ENCODE measurements at places on chromosomes 4 and X.
A peak's percentile ranks its signal among the peaks of the same experiment; 100 is the strongest.

GRCh38 chrX:148470324-148470723, 30.1 kb upstream of the AFF2 start:
- no peak for DNase-seq

DNA sequence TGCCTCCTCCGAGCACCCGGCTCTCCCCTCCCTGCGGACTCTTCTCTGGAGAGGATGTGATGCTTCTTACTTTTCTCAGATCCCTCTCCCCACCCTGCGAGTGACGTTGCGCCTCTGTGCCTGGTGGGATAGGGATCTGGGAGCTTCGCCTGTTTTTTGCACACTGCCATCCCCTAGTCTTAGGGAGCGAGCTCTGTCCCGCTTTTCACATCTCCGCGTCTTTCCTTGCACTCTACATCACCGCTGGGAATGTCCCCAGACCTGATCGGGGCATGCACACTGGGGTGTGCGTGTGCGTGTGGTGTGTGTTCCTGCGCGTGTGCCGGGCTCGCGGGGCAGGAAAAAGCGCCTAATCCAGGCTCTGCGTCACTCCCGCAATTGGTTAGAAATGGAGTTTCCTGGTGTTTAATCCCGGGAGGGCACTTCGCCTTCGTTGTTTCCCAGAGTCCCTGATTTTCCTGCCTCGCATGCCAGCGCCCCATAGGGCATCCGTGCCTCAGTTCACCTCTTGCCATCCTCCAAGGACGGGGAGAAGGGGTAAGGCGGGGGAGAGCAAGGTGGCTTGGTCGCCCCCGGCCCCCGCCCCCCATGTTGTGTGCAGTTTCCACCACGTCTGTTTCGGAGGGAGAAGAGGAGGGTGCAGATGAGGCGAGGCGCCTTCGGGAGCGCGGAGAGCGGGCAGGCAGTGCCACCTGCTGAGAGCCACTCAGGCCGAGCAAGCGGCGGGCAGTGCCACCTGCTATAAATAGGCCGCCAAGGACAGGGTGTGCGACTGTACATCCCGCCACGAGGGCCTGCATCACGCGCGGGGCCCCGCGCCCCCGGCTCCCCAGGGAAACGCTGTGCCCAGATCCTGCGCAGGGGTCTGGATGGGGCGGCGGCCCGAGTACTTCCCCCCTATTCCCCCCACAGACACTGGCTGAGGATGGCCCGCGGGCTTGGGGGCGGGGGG, 759 bp upstream of the TBC1D1 start:
- DNase-seq: no peak

DNA sequence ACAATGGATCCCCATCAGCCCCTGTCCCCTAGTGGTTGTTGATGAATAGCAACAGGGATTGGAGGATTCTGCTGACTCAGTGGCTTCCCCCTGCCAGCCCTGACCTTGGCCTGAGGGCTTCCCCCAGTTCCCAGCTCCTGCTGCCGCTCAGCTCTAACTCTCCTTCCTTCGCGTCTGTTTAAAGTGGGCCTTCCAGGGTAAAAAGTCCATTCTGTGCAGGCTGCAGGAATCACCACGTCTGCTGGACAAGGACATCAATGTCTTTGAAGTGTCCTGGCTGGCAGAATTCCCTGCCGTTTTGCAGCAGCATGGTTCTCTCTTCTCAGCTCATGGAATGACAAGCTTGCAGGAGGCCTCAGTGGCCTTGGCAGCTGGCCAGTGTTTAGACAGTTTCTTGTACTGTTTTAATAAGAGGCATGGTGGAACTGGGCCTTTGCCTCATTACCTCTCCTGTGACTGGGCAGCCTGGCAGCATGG, 152.5 kb upstream of the STX18 start:
- no peak for DNase-seq

- DNase-seq: no peak
Observed at GRCh38 chr4:13325744-13326143, 158.4 kb downstream of the RAB28 start.

- DNase-seq: no peak
Observed at GRCh38 chrX:140504371-140505324, at the start of gene SOX3. Gene SOX3 (minus strand): TSS chrX:140505069. CDS start chrX:140505060, 9 bp downstream.

DNA sequence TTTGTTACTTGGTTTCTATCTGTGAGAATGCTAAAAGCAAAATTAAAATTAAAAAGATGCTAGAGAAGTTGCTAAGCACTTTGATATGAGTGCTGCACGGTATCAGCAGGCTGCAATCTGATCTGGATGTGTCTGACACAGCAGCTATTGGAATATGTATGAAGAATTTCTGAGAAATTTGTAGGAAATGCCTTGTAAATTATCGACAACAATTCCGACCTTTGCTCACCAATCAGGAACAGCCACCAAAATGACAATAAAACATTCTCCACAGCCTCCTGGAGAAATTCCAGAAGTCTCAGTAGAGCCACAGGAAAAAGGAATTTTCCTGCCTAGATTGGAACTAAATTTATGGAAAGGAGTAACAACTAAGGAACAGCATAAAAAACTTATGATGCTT, 82.5 kb downstream of the TIGD2 start:
- DNase-seq: no peak

- DNase-seq: no peak
Observed at GRCh38 chr4:73698217-73698616, 42.2 kb upstream of the CXCL8 start.

GRCh38 chrX:114581528-114582263, 2.2 kb upstream of the HTR2C start:
- no peak for DNase-seq

- DNase-seq: no peak
Observed at GRCh38 chr4:78876568-78877320, 62.5 kb downstream of the PAQR3 start.

- peak; percentile 1 for DNase-seq
Observed at GRCh38 chrX:76427560-76428242, at the start of gene MAGEE1. Gene MAGEE1 (plus strand): TSS chrX:76427710. CDS start chrX:76427931, 221 bp downstream.

- no peak for DNase-seq
Observed at GRCh38 chr4:102554992-102555391, 53.8 kb downstream of the NFKB1 start.

- peak; percentile 96 for DNase-seq
Observed at GRCh38 chr4:53586121-53586816, 5.0 kb downstream of the LNX1 start.

DNA sequence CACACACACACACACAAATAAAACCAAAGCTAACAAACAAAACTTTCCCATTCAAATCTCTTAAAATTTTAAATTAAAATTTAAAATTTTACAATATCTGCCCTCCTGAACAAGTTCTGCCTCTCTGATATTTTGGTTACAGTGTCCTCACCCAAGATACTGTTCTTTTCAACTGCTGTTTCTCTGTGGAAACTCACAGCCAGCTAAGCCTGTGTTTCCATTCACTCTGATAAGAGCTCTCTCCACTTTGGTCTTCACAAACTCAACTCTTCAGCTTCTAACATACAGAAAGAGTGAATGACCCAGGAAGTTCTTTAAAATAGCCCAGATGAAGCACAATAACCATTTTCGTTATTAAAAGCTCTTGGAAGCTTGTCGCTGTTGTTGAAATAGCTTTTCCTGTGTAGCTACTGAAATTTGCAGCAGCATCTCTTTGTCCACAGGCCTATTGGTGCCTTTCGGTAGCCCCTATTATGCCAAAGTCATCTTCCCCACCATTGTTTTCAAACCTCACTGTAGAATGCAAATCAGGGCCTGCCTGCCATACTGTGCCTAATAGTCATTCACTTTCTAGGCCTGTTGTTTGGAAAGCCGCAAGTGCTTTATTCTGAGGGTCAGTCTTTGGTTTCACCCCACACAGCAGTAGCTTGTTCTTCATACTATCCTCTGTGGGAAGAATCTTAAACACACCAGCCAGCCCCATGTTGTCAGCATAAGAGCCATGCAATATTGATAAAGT, 19.4 kb downstream of the INPP4B start:
- no peak for DNase-seq

GRCh38 chr4:89447543-89447942, 139.9 kb upstream of the GPRIN3 start:
- DNase-seq: no peak

DNA sequence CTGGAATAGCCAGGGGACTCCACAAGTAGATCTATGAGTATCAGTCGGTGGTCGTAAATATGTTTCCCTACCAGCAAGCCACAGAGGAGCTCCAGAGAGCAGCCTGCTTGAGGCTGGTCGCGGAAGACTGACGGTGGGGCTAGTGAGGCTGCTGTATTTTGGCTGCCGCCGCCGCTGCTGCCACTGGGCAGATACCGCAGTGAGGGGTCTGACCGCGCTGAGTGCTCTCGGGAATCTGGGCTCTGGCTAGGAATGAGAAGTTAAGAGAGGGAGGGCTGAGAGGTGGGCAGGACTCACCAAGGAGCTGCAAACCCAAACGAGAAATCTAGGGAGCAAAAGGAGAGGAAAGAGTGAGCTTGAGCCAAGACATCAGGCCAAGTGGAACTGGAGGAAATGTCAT, at the start of gene EXOC1L:
Gene EXOC1L (plus strand): TSS at position 157 of the 400 bp plus-strand sequence. CDS start 237 bp downstream, at position 394.
- no peak for DNase-seq

GRCh38 chr4:147960971-147961370, 229.1 kb downstream of the ARHGAP10 start:
- DNase-seq: no peak

GRCh38 chr4:120926358-120927025, 4.0 kb upstream of the PRDM5 start:
- no peak for DNase-seq

DNA sequence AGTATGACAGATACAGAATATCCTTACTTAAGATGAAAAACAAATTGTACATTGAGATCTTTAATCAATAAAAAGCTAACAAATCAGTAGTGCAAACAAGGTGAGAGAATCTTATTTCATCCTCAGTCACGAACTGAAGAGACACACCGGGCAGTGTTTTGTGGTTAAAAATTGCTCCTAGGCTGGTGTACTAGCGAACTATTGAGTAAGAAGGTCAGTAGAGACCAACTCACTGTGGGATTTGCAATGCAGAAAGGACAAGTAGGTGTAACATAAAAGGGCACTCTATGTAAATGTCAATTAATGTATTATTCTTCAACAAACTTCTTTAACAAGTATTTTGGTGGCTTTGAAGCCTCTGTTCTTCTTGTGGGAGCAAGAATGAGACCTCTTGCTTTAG, 260.2 kb upstream of the PPARGC1A start:
- DNase-seq: no peak

GRCh38 chrX:129825746-129826505, 17.8 kb downstream of the ZDHHC9 start:
- no peak for DNase-seq

- DNase-seq: no peak
Observed at GRCh38 chrX:119410027-119410819, 11.1 kb downstream of the SLC25A43 start.

DNA sequence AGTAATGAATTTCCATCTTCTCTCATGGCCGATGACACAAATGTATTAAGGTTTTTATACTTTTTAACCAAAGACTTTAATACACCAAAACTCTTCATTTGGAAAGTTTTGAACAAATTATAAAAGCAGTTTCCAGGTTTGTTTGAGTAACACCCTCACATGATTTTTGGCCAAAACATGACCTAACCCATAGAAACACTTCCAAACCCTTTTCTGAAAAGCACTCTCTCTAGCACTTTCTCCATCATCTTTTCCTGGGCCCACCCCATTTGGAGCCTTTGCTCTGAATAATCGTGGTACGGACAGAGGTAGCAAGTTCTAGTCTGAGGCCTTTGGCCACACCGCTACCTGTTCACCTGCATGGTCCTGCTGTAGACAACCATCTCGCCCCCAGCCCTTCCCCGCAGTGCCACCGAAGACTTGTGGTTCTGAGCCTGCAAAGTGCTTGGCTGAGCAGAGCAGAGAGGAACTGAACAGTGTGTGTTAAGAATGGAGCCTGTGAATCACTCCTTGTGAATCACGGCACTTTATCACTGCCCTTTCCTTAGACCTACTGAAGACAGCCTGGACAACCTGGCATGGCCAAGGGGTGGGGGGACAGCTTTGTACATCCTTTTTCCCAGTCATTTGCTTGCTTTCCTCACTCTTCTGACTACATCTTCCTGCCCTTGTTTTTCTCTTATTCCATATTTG, 181.8 kb downstream of the PTTG2 start:
- no peak for DNase-seq

DNA sequence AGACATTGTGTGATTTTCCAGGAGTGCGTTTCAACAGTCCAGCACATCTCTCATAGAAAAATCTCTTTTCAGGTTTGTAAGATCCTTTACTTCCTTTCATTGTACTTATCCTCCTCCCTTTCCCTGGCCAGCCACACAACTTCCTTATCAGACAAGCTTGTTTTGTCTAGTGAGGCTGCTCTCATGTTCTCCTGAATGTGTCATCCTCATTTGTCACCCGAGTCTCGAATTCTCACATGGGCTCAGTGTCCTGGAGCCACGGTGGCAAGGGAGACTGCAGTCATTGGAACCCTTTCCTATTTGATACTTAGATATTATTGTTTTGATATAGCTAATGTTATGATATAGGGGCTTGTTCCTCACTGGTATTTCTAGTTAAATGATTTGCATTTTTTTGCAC, 16.9 kb downstream of the SYNPO2 start:
- no peak for DNase-seq

DNA sequence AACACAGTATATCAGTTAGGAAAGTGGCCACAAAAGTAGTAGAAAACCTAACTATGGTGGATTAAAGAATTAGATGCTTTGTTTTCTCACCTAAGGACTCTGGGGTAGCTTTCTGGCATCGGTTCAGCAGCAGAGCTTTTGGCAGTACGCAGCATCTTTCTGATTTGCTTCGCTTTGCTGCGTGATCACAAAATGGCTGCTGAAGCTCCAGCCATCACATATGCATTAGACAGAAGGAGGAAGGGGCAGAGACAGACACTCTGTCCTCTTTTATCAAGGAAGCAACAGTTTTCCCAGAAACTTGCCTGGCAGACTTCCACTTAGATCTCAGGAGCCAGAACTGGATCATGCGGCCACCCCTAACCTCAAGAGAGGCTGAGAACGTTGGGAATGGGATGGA, 15.1 kb downstream of the TREX2 start:
- no peak for DNase-seq

DNA sequence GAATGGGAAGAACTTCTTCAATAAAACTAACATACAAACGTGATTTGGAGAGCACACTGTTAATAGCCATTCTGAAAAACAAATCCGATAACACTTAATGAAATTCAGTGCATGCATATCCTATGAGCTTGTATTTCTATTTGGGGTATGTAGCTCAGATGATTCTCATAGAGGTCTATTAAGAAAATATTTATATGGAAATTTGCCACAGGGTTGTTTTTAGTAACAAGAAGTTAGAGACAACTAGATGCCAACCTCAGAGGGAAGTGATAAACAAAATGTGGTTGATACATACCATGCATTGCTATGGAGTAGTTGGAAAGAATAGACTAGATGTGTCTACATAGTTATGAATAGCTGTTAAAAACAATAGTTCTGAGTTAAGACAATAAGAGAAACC, 395.8 kb upstream of the MAGEB18 start:
- no peak for DNase-seq

- no peak for DNase-seq
Observed at GRCh38 chr4:151034829-151035228, 19.7 kb upstream of the LRBA start.

DNA sequence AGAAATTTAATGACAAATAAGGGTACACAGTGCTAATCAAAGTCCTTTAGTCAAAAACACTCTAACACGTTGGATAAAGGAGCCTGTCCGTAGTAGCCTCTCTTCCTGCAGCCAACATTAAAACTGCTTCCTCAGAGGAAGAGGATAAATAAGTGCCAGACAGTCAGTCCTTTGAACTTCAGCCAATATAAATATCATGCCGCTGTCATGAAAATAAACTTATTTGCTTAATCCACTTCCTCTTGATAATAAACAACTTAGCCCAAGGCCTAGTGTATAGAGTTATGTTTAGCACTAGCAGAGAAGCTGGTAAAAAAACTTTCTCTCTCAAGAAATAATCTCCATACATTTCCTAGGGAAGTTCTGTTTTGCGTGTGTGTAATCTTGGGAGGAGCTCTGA, 196.7 kb downstream of the HS3ST1 start:
- DNase-seq: no peak

GRCh38 chr4:141636082-141636770, at the start of gene IL15:
Gene IL15 (plus strand): TSS chr4:141636583. CDS start chr4:141719465, 82,882 bp downstream.
- DNase-seq: no peak
